ENCODE measurements at places on chromosomes 3 and 15. TPM values are rescaled to one million over a fixed set of nuclear protein-coding genes. Genes with fewer than 3 reads are reported as not detected.

The CHRM5 gene
- not detected for polyA plus RNA-seq

The ITIH3 gene
- polyA plus RNA-seq: 5.3 TPM

The CNBP gene
- polyA plus RNA-seq: 240 TPM

The AP2M1 gene
- polyA plus RNA-seq: 645 TPM

DNA sequence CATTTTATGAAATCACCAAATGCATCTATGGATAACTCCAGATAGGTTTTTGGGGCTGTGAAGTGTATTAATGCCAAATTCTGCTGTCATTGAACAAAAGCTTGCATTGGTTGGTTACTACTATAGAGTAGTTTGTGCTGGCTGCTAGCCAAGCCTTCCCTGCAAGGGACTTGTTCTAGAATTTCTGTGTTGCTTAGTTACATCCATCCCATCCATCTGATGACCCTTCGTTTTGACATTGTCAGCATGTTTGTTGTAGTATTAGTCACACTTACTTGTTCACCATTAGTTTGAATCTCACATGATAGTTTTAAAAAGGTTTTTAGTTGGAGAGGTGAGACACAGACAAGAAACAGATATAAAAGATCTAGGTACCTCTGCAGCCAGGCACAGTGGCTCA is 7.0 kb upstream of the NIPA2 start:
- H3K27ac ChIP-seq: no peak overlapping the region
- no peak overlapping the region for H3K4me3 ChIP-seq
- no peaks in the 10 kb centered on the region for H3K4me1 ChIP-seq

GRCh38 chr3:15535732-15536131 is 14.2 kb upstream of the COLQ start:
- DNase-seq: no peak
- H3K27me3 ChIP-seq: no peaks in the 10 kb centered on the region
- no peak overlapping the region for H3K27ac ChIP-seq
- no peak overlapping the region for H3K4me3 ChIP-seq

- no peak overlapping the region for H3K4me3 ChIP-seq
- peak overlapping the region; percentile 28 for H3K27ac ChIP-seq
- peaks cover 27% of the 10 kb centered on the region for H3K36me3 ChIP-seq
- no peak for DNase-seq
- peaks cover 23% of the 10 kb centered on the region for H3K4me1 ChIP-seq
Observed at GRCh38 chr3:149152420-149152819, 23.0 kb downstream of the HPS3 start.

- H3K27ac ChIP-seq: no peak overlapping the region
- no peak for DNase-seq
- H3K36me3 ChIP-seq: peaks cover 19% of the 10 kb centered on the region
- H3K27me3 ChIP-seq: no peaks in the 10 kb centered on the region
Observed at GRCh38 chr3:37953707-37954394, 36.7 kb upstream of the VILL start.

GRCh38 chr3:47133641-47134040 is 30.3 kb downstream of the SETD2 start:
- no peaks in the 10 kb centered on the region for H3K27me3 ChIP-seq
- no peak overlapping the region for H3K27ac ChIP-seq
- H3K4me1 ChIP-seq: no peaks in the 10 kb centered on the region
- no peak for DNase-seq

DNA sequence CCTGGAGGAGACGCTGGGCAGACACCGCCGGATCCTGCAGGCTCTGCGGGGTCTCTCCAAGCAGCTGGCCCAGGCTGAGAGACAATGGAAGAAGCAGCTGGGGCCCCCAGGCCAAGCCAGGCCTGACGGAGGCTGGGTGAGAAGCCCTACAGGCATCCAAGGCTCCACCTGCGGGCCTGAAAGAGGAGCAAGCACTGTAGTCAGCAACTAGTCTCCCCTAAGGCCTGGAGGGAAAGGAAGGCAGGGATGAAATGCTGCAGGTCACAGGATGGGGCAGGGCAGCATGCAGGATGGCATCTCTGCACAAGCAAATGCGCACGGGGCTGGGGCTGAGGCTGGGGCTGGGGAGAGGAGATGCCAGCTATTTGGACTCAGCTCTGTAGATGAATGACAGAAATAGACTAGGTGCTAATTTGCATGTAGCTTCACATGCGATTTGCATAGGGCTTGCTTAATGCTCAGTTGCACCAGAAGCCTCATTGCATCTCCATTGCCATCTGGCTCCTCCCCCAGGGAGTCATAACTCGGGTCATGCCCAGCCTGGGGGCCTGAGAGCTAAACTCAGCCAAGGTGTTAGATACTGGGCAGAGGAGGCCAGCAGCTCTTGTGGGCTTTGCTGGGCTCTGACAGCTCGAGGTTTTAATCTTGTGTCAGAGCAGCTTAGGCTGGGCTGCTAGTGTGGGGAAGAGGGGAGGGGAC is 5.2 kb upstream of the CPLX3 start:
- no peaks in the 10 kb centered on the region for H3K36me3 ChIP-seq
- H3K27me3 ChIP-seq: peaks cover 11% of the 10 kb centered on the region
- no peak overlapping the region for H3K4me3 ChIP-seq
- no peak overlapping the region for H3K27ac ChIP-seq
- H3K4me1 ChIP-seq: no peaks in the 10 kb centered on the region
- DNase-seq: peak; percentile 56

DNA sequence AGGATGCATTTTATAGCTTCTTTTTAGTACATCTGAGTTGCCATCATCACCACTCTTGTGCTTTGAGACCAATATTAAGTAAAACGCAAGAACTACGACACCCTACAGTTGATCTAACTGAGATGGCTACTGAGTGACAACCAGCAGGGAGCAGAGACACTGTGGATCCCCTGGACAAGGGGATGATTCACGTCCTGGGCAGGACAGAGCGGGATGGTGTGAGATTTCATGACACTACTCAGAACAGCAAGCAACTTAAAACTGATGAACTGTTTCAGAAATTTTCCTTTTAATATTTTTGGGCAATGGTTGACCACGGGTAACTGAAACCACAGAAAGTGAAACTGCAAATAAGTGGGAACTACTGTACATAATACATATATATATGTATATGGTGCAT is 299.2 kb downstream of the ADAMTS17 start:
- no peaks in the 10 kb centered on the region for H3K36me3 ChIP-seq
- no peak for DNase-seq
- no peak overlapping the region for H3K27ac ChIP-seq
- no peak overlapping the region for H3K4me3 ChIP-seq
- H3K27me3 ChIP-seq: no peaks in the 10 kb centered on the region
